ENCODE measurements at places on chromosomes 12 and 14.

- no peak for DNase-seq
Measured at GRCh38 chr14:32920696-32921276, 17.9 kb upstream of the NPAS3 start.

DNA sequence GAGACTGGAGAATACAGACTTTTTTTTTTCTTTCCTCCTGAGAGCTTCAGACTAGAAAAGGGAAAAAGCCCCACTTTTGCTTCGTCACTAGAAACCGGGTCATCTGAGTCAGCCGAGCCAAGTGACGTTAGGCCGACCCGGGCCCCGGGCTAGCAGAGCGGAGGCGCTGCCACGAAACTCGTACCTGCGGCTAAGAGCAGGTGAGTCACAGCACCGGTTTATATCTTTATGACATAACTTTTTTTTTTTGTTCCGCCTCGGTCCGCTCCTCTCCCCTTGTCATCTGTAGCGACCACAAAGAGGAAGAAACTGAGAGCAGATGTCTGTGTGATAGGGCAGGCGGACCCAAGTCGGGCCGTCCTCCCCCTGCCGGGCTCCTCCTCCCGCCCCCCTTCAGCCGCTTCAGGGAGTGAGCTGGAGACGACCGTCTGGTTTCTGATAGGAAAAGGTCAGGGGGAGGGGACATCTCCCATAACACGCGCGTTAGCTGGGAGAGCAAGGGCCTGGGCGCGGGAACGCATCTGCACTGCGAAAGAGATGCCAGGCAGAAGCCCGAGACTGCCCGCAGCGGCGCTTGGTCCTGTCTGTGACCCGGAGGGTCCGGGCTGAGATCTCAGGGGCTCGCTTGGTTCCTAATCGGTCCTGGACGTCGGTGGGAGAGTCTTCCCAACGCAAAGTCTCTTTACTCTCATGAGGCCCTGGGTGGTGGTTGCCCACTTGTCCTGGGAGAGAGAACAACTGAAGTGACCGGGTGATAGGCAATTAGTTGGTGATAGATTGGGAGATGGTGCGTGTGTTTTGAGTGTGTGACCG is 586 bp downstream of the TTC6 start:
- DNase-seq = no peak

- no peak for DNase-seq
Measured at GRCh38 chr14:24665440-24665991, 31.5 kb upstream of the GZMB start.

- no peak for DNase-seq
Measured at GRCh38 chr12:19002216-19002615, 127.3 kb upstream of the PLEKHA5 start.

DNA sequence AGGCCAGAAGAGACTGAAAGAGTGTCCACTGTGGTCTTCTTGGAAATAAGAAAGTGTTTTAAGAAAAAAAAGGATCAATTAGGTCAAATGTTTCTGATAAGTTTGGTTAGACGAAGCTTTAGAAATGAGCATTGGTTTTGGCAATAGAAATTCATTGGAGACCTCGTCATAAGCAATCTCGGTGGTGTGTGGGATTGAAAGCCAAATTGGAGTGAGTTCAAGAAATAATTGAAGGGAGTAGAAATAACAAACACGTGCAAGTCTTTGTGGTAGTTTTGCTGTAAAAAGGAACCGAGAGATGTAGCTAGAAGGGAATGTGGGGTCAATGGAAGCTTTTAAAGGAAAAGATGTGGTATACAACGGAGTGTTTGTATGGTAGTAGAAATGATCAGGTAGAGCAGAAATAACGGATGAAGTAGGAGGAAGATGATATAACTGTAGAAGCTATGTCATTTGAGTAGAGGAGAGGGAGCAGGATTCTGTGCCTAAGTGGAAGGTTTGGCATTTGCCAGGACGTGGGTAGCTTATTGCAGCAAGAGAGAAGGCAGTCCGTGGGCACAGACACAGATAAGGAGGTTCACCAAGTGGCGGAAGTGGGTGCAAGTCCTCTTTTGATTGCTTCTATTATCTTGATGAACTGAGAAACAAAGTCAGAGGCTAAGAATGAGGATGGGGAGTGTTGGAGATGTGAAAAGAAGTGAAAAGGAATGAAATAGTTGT is 146.2 kb downstream of the DACT1 start:
- no peak for DNase-seq

Measured in osteocyte (in vitro differentiated cells).